ENCODE measurements at places on chromosomes 13 and 19.

DNA sequence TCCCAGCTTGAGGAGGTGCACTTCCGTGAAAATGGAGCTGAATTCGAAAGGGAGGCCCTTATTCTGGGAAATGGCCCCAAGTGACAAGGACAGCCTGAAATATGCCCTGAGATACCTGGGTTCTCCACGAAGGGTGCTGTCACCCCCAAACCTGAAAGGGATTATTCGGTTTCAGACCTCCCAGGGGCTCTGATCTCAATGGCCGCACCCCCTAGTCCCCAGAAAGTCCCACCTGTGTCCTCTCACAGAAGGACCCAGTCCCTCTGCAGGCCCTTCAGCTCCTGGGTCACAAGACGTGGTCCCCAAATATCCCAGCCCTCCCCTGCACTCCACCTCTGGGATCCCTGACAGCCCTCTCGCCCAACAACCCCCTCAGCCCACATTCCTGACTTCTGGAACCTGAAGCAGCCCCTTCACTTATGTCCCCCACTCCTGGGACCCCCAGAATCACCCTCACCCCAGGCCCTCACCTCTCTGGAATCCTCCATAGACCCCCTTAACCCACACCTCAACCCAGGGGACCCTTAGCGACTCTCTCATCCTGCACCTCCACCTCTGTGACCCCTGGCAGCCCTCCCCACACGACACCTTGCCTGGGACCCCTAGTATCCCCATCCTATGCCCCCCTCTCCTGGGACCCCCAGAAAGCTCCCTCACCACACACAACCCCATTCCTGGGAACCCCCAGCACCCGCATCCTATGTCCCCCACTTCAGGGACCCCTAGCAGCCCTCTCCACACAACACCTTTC, 606 bp downstream of the SYNGR4 start:
- DNase-seq, result no peak

- DNase-seq, result no peak
Observed at GRCh38 chr19:49441210-49441959, at the start of gene SLC17A7. TSS of gene SLC17A7 (minus strand) at chr19:49441527. CDS start at chr19:49441379, 148 bp downstream.

DNA sequence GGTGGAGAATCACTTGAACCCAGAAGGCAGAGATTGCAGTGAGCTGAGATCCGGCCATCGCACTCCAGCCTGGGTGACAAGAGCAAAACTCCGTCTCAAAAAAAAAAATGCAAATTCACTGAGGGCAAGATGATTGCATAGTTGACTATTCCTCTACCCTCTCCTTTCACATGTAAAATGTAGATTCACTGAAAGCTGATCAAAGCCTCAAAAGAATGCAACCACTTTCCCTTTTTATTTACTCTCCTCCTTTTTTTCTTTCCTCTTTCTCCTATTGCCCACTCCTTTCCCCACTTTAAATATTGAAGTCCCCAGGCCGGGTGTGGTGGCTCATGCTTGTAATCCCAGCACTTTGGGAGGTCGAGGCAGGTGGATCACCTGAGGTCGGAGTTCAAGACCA, 6.3 kb downstream of the TEX101 start:
- no peak for DNase-seq

GRCh38 chr19:38763795-38764220, 9.5 kb downstream of the LGALS7 start:
- DNase-seq, result no peak

GRCh38 chr13:34546344-34547250, 395.5 kb upstream of the NBEA start:
- no peak for DNase-seq

GRCh38 chr19:46634045-46634655, 1.9 kb downstream of the GNG8 start:
- peak; percentile 75 for DNase-seq

- no peak for DNase-seq
Observed at GRCh38 chr19:4415352-4415751, 12.9 kb downstream of the CHAF1A start.

GRCh38 chr13:48175185-48175584, 57.8 kb upstream of the ITM2B start:
- DNase-seq, result no peak

DNA sequence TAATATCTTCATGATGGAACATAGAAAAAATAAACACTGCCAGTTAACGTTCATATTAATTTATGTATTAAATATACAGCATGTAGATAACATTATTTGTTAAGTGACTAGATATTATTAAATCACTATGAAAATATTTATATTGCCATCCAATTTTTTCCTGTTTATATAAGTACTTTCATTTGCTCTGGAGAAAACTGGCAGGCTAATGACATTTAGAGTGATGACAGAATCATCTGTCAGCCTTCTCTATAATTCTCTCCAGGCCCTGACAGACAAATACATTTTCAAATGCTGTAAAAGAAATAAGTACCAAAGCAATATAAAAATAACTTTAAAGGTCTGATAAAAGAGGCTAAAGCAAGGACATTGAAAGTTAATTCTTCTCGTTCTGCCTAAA, 2556.7 kb upstream of the PCDH20 start:
- DNase-seq, result no peak

- no peak for DNase-seq
Observed at GRCh38 chr13:88464851-88465250, 793.7 kb downstream of the SLITRK5 start.

DNA sequence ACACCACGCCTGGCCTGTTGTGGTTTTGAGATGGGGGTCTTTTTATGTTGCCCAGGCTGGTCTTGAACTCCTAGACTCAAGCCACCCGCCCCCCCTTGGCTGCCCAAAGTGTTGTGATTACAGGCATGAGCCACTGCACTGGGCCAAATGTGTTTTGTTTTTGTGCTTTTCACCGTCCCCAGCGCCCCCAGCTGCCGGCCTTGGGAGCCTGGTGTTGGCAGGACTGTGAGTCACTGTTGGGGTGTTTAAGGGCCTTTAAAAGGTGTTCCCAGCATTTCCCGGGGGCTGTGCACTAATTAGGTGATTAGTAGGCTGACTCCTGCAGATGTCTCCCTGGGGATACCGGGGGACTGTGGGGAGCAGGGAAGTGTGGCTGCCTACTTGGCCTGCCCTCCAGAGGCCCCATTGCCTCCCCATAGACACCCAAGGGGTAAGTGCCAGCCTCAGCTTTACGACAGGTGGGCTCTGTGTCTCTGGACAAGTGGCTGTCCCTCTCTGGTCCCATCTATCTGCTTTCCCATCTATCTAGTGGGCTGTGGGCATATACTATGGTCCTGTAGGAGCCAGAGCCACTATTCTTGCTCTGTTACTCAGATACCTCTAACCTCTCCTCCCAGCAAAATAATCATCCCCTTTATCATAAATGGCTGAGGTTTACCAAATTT, 11.8 kb upstream of the TLE5 start:
- no peak for DNase-seq

DNA sequence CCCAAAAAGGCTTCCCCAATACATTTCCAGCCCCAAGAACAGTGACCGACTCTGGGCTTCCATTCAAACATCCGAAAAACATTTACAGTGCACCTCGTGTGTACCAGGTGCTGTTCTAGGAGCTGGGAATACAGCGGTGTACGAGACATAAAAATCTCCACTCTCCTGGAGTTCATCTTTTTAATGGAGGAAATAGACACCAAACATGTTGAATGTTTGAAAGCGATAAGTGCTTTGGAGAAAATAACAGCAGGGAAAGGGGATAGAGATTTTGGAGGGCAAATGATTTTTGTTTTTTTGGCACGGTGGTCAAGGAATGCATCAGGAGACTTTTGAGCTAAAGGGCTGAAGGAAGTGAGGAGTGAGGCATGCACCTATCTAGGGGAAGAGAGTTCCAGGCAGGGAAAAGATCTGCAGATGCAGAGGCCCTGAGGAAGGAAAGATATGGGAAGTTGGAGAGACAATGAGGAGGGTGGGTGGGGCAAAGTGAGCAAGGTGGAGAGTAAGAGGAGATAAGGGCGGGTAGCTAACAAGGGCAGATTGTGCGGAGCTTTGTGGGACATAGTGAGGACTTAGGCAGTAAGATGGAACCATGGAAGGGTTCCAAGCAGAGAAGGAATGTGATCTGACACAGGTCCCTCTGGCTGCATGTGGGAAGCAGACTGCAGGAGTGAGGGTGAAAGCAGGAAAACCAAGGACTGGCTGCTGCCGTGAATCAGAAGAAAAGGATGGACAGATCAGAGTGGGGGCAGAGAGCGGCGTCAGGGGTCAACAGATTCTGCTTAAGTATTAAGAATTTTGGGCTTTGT, 703 bp upstream of the FBL start:
- no peak for DNase-seq

GRCh38 chr19:1451916-1452801, 2.2 kb downstream of the APC2 start:
- DNase-seq, result no peak

DNA sequence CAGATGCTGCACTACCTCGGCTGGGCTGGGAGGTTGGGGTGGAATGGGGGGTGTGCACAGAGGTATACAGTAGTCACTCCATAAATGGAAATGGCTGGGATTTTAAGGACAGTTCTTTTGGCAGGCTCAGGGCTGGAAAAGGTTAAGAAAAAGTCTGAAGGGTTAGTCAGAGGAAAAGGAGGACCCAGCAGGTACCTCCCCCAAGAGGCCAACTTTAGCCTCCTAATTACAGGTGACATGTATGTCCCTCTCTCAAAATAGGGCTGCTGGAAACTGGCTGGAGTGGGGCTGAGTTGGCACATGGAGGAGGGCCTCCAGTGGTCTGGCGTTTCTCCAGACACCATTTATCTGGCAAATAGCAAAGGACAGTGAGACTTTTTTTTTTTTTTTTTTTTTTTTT, 994 bp downstream of the CCDC194 start:
- DNase-seq, result no peak

- DNase-seq, result peak; percentile 9
Observed at GRCh38 chr13:49784886-49785570, 7.5 kb downstream of the KPNA3 start.

DNA sequence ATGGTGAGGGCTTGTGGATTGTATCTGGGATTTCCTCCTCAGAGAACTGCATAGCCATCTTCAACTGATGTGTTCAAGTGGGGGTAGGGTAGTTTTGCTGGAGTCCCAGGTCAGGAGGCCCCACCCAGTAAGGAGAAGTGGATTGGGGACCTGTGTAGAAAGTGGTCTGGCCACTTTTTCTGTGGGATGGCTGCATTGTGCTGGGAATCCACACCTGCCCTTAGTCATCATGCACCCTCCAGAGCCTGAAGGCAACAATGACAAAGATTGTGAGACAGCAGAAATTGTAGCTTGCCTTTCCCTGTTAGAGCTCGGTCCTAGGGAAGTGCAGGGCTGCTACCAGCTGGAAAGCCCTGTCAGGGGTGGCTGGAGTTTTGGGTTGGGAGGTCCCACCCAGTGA, 255.4 kb downstream of the NDFIP2 start:
- DNase-seq, result no peak

GRCh38 chr13:34700155-34700554, 241.9 kb upstream of the NBEA start:
- no peak for DNase-seq

GRCh38 chr13:80469105-80469852, 128.4 kb upstream of the SPRY2 start:
- no peak for DNase-seq

DNA sequence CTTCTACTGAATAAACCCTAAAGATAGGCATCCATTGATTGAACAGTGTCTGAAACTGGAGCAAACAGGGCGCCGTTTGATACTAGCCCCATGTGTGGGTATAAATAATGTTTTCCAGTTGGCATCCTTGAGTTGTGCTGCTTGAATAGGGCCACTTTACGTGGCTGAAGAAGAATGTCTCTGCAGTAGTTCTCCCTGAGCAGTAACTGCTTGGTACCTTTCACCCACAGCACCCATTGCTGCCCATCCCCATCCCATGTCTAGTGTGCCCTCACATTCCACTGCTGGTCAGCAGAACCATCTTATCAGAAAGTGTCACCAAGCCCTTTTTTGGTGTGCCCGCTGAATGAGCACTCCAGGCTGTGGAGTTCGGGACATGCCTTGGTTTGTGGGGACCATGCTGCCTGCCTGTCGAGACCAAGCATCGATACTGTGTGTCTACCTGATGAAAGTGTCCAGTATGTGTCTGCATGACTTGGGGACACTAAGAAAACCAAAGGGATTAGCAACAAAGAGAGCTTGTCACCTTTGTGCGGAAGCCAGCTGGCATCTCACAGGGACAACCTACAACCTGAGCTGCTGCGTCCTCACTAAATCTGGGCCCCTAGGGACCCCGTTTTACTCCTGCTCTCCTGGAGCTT, 162.0 kb downstream of the TM9SF2 start:
- no peak for DNase-seq

DNA sequence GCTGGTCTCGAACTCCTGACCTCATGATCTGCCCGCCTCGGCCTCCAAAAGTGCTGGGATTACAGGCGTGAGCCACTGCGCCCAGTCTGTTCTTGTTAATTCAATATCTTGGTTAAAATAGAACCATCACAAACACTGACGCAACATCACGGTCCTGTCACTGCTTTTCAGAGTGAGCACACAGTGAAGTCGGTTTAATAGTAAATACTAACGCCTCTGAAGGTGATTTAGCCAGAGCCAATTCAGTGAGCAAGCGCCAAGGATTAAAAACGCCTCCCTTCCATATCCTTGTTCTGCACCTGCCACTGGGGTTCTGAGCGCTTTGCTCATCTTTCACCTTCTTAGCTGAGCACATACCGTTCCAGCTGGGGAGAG, 30.3 kb downstream of the LAMP1 start:
- DNase-seq, result no peak

DNA sequence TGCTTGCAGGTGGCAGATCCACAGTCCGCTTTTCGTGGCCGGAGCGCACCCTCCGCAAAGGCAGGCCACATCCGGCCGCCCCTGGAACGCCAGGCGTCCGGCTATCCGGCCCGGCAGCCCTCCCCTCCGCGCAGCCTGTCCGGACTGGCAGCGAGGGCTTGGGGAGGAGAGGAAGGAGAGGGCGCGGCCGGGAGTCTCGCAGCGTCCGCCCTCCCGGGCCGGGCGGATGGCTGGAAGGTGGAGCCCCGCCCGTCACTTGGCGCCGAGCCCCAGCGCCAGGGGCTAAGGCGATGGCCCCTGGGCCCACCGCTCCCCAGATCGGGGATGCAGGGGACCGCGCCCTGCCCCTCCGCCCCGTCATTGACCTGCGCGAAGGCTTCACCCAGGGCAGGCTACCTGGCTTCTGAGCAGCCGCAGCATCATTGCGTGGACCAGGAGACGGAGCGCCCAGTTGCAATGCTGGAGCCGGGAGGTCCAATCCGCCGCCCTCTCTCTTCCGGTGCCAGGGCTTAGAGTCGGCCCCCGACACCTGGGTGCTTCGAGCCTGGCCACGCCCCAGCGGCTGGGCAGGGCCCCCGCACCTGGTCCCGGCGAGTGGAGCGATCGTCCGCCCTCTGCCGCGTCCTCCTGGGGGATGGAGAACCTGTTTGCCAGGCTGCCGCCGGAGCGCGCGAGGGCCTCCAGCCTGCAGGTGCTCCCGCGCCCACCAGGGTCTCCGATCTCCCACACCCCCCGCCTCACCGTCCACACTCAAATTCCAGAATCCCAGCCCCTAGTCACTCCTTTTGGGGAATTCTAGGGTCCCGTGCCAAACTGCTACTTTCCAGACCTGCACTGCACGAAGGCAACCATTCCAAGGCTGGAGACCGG, at the start of gene FUT1:
Gene FUT1, minus strand, starts transcription at position 146 of the 870 bp plus-strand sequence. CDS start 1,360 bp downstream, outside the sequence.
- DNase-seq, result no peak

DNA sequence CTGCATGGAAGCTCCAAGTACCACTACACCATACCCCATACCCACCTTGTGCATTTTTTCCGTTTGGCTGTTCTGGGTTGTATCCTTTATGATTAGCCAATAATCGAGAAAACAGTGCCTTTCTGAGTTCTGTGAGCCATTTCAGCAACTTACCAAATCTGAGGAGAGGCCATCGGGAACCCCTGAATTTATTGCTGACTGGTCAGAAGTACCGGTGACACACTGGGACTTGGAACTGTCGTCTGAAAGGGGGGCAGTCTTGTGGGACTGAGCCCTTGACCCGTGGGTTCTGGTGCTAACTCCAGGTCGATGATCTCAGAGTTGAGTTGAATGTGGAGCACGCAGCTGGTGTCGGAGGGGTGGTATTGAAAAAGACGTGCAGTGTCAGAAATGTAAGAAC, 15.0 kb downstream of the UPF3A start:
- no peak for DNase-seq
